ENCODE measurements at places on chromosomes 1 and 21.

GRCh38 chr1:230400007-230400344 is 26.2 kb downstream of the PGBD5 start:
- DNase-seq = no peak

GRCh38 chr21:44850905-44851657 is 22.4 kb downstream of the PTTG1IP start:
- DNase-seq = no peak

DNA sequence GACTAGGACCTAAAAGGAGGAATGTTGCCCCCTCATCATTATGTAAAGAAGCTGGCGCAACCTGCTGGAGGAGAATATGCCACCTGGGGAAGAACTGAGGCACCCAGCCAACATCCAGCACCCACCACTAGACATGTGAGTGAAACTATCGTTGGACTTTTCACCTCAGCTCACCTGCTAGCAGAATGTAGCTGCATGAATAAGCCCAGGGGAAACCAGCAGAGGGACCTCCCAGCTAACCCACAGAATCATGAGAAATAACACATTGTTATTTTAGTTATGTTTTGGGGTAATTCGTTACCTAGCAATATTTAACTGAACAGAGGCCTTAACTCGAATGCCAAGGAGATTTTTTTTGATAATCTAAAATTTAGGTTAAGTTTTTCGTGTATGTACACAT is 542.5 kb upstream of the DAB1 start:
- no peak for DNase-seq

DNA sequence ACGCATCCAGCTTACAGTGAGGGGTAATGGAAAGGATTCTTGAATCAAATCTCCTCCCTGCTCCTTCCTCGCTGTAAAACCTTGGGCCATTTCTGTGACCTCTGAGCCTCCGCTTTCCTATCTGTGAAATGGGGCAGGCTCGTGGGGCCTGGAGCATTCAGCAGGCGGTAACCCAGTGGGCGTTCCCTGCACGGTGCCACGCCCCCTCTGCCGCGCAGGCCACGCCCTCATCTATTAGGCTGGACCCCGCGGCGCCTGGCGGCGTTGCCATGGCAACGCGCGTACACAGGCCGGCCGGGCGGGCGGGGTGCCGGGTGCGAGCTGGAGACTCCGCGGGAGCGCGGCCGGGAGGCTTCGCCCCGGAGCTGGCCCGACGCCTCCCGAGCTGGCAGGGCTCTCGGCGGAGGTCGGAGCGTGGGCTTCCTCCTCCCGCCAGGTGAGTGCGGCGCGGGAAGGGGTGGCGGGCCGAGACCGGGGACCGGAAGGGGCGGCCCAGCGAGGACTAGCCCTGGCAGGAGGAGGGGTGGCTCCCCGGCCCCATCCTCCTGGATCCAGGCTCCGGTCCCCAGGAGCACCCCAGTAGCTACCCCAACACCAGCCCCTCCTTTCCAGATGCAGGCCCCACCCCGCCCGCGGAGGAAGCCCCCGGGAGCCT is at the start of gene FHAD1:
Gene FHAD1, plus strand, starts transcription at position 264 of the 655 bp plus-strand sequence. CDS start 4,562 bp downstream, outside the sequence.
- DNase-seq = peak; percentile 21

- no peak for DNase-seq
Measured at GRCh38 chr1:204191456-204191855, 4.8 kb downstream of the KISS1 start.

GRCh38 chr1:91891969-91892368 is 6.0 kb upstream of the TGFBR3 start:
- no peak for DNase-seq

DNA sequence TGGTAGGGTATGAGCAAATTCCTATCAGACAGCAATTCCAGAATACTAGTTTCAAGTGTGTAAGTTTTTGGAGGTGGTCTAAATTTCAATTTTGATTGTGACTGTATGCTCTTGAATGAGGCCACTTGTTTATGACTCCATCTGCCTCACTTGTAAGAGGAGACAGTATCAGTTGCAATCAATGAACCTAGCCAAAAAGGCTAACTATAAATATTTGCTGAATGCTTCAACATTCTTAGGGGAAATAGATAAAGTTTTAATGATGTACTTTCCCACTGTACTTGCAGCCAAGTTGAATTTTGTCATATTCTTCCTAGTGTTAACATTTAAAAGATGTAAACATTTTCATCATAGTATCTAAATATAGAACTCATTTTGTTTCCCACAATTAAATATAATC is 32.1 kb upstream of the RWDD3 start:
- no peak for DNase-seq

DNA sequence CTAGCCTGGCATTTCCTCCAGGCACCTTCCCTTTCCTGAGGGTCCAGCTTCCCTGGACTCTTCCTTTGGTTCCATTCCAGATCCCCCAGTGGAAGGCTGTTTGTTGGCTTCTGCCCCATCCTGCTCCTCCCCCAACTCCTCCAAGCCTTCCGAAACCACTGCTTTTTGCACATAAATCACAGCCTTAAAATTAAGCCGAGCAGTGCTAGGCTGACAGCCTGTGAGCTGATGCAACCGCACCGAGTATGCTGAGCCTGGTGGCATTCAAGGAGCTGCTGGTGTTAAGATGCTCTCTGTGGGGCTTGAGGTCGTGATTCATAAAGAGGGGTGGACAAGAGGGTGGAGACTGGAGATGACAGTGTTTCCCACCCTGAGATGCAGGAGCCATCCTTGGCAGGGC is 266.6 kb upstream of the C1orf174 start:
- DNase-seq = no peak

DNA sequence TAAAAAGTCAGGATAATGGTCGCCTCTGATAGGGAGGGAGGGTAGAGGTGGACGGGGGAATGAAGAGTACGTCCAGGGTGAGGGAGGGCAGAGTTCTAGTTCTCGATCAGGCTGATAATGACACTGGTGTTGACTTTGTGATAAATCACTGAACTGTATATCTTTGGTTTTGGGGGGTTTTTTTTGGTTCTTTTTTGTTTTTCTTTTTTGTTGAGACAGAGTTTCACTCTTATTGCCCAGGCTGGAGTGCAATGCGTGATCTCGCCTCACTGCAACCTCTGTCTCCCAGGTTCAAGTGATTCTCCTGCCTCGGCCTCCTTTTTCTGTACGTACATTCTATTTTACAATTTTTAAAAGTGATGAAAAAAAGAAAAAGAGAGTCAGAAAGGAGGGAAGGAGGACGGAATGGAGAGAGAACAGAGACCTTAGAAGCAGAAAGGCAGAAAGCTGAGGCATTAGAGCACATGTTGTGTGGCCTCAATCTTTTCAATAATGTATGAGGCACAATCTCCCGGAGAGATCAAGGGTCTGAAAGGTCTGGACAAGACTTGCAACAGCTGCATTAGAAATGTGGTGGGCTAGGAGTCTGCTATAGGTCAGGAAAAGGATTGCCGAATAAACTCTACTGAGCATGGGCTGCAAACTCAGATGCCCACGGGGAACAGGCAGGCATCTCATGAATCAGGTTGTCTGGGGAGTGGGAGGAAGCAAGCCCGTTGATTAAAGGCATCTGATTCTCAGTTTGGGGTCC is 174.8 kb downstream of the TOMM20 start:
- no peak for DNase-seq

- DNase-seq = no peak
Measured at GRCh38 chr1:119593805-119594204, 54.3 kb downstream of the ZNF697 start.

- no peak for DNase-seq
Measured at GRCh38 chr1:188406636-188407035, 1577.9 kb downstream of the PLA2G4A start.

- no peak for DNase-seq
Measured at GRCh38 chr1:174448974-174449373, 1.2 kb downstream of the GPR52 start.

DNA sequence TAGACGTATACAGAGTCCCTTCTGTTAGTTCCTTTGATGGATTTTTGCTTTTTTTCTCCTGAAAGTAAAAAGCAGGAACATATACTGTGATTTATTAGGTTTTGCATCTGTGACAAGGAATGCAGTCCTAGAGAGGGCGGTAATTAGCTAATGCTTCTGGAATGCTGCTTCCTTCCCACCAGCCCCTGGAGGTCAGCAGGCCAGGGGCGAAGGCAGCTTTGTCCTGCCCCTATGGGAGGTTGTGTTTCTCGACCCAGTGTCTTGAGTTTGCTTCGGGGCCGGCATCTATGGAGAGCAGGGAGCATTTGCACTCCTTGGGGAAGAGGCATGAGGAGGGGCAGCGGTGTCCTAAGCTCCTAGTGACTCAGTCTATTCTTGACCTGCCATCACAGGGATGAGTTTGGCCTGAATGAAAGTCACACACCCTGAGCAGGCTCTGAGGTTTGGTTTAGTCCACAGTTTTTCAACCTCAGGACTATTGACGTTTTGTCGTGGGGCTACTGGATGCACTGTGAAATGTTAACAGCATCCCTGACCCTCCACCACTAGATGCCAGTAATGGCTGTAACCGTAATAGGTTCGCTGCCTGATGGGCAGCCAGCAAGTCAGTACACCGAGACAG is 85.0 kb upstream of the KCNJ15 start:
- DNase-seq = no peak

DNA sequence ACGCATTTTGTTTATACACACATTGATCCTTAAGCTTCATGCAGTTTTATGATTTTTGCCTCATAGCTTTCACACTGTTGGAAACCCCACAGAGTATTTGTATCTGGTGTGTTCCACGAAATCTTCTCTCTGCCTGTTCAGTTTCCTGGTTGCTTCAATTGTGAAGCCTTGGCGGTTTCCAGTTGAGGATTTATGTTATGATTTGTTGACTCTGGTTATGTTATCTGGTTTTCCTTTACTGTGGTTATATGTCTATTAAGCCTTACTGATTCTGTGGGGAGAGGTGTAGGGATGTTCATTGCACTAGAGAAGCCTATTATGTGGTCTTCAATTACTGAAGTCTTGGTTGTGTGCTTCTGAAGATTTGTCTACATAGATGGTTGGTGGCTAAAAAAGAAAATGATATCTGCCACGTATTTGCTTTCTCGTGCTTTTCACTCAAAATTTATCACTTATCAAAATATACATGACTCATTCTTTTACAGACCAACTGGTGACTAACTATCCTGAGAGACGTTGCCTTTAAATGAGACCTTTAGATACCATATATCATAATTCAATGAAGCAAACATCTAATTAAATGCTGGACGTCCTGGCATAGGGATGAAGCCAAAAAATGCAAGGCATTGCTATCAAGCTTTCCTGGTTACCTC is 488.0 kb upstream of the B3GALT2 start:
- no peak for DNase-seq

GRCh38 chr1:174165471-174166137 is 6.3 kb downstream of the RABGAP1L start:
- DNase-seq = no peak
